ENCODE measurements at places on chromosomes 2 and 18.
A peak's percentile ranks its signal among the peaks of the same experiment; 100 is the strongest.

- no peak for DNase-seq
Observed at GRCh38 chr18:56641714-56642337, 3.4 kb upstream of the TXNL1 start.

- no peak for DNase-seq
Observed at GRCh38 chr2:216604458-216604857, 28.8 kb upstream of the IGFBP2 start.

DNA sequence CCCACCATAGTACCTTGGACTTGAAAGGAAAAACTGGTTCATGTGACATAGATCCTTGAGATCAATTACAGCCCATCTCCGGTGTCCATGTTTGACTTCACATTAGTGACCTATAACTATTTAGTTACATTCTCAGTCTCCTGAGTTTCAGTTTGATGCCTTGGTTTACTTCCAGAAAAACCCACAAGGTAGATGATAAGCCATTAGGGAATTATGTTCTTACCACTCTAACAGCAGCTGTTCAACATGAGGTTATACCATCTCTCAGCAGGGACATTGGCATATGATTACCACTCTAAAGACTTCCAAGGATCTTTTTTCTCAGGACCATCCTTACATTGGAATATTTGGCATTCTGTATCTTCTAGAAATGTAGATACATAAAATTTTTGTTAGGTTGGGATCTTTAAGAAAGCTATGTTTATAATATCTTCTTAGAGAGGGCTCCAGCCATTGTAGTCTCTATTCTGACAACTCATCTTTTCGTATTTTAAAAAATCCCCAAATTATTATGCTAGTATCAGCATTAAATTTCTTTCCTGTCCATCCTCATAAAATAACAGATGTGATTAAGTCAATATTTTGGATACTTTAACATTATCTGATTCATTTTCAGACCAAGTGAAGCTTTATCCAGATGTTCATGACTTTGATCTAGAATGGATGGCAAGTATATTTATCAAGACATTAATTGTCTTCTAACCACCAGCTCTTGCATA lies 258.9 kb downstream of the RDH14 start:
- no peak for DNase-seq

DNA sequence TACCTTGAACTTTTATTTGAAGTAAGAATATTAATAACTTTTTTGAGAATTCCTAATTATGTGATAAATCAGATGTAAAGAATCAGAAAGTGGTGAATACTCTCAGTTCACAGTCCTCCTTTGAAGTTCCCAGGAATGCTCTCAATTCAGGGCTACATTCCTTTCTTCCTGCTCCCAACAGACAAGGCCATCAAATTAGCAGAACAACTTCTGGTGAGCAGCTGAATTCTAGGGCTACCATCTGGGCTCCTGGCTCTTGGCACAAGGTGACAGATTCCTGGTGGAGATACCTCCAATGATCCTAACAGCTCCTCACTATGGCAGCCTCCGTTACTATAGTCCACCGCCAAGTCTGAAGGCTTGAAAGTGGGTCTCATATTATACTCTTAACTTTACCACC lies 37.8 kb upstream of the OLA1 start:
- DNase-seq, result no peak

GRCh38 chr2:134282629-134283400 lies 28.9 kb downstream of the MGAT5 start:
- DNase-seq, result no peak

GRCh38 chr2:177617849-177618248 lies 225.3 kb downstream of the AGPS start:
- no peak for DNase-seq

- DNase-seq, result no peak
Observed at GRCh38 chr2:10428355-10428754, 19.8 kb downstream of the ODC1 start.

DNA sequence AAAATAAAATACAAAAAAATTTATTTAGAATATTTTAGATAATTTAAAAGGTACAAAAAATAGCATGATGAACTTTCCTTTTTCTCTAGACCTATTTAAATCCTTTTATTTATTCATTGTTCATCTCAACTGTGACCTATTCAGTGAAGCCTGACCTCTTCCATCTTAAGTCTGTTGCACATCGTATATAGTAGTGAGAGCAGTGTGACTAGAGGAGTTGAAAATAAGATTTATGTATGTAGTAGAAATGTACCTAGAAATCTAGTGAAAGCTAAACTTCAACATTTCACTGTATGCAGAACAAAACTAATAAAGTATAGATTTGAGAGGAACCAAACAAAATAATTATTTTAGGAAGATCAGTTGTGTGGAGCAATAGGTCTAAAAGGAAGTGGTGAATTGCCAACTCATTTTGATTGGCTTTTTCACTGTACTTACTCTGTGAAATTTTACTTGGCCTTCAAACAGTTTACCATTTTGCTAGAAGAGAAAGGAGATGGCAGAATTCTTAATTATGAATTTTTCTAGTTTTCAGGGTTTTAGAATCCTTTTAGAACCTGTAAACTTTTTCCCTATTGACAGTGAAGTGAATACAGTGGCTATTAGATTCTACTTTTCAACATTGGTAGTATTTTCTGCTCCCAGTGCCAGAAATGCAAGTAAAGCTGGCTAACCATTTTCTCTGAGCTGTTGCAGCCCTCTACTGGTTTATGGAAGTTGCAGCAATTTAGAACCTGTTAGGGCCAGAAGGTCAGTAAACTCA lies 11.0 kb downstream of the ANKRD12 start:
- peak; percentile 77 for DNase-seq

- no peak for DNase-seq
Observed at GRCh38 chr2:30990671-30991070, 147.6 kb downstream of the GALNT14 start.

GRCh38 chr2:10132596-10132995 lies 10.1 kb downstream of the RRM2 start:
- no peak for DNase-seq

GRCh38 chr18:76515576-76515975 lies 20.5 kb upstream of the ZNF516 start:
- DNase-seq, result no peak

DNA sequence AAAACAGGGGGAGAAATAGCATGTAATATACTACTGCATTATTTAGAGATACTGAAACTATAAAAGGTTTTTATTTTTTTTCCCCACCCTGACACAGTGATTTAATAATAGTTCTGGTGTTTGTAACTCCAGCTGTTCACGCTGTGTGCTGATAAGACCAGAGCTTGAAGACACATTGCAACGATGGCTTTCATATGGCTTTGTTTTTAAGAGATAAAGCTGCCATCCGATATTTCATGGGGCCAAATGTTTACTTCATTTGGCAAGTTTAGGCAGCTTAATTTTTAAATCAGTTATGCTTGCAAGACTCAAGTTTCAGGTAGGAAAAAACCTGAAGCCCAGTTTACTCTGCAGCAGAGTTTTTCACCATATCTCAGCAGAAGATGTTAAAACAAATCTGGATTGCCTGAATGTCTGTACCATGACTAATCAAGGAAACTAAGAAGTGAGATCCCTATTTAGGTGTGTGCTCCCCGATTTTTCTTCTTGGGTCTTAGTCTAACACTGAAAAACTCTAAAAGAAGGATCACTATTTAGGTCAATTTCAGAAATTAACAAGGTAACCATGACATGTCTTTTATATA lies 508.6 kb downstream of the PARD3B start:
- no peak for DNase-seq

- no peak for DNase-seq
Observed at GRCh38 chr2:12106440-12107080, 360.1 kb downstream of the LPIN1 start.

DNA sequence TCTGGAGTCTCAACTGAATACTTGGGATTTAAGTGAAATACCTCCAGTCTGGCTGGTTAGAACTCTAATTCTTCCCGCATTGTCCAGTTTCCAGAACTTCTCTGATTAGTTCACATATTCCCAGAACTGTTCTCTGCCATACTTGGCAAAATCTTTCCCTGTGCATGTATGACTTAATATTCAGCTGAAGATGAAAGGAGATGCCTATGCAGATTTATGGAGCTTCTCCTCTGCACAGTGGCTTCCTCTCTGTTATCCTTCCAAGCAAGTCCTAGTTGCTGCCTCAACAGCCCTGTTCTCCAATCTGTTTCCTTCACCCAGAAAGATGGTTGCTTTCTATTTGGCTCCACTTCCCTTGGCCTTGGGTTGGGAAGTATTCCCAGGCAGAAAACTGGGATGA lies 155.4 kb upstream of the GATA6 start:
- DNase-seq, result no peak

DNA sequence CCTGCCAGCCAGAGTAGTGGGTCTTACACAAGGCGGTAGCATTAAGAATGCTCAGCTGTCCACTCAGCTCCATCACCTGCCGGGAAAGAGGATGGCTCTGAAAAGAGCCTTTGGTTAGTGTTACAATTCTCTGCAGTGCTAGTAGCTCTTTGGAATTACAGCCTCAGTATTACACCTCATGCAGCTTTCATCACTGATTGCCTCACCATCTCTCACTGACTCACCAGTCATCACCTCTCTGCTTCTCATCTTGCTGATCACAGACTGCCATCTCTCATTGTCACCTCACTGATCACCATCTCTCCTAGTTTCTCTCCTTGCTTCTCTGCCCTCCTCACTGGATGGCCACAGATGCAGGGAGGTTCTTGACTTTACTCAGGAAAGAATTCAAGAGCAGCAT lies 573.5 kb upstream of the SETBP1 start:
- DNase-seq, result no peak

DNA sequence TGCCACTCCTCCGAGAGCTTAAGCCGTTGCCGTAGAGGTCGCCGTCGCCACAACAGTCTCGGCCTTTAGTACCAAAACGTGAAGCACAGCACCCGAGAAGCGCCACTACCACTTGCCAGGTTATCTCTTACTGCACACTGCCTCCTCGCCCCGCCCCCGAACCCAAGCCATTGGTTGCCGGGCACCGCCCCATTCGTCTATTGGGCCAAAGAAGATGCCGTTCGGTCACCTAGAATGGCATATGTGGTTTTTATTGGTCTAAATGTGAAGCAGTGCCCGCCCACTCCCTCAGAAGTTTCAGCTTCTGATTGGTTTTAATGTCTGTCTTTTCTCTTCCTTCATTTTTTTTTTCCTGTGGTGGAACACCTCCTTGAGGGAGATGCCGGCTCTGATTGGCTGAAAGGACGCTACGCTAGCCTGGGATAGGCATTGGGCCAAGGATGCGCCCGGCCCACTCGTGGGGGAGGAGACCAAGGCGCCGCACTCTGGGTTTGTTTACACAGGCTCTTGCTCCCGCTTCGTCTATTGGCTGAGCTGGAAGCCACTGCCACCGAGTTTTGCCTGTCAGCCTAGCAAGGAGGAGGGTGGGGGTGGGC lies at the start of gene PAIP2B:
PAIP2B (minus strand) TSS at position 139 of the 596 bp plus-strand sequence. CDS start 24,514 bp downstream, outside the sequence.
- peak; percentile 99 for DNase-seq
